ENCODE measurements at places on chromosomes 2 and 18. TPM values are rescaled to one million over a fixed set of nuclear protein-coding genes. Genes with fewer than 3 reads are reported as not detected.

SLC11A1 gene
- 0.05 TPM for total RNA-seq

RFX8 gene
- total RNA-seq = 1.2 TPM

POTEI gene
- not detected for total RNA-seq

ALPI gene
- total RNA-seq = not detected

CD28 gene
- total RNA-seq = 133 TPM

SPATS2L gene
- total RNA-seq = 35.1 TPM

CRACDL gene
- total RNA-seq = 0.32 TPM

KRTCAP3 gene
- total RNA-seq = 3.5 TPM

RAB11FIP5 gene
- 12.1 TPM for total RNA-seq

XDH gene
- not detected for total RNA-seq

DSG1 gene
- total RNA-seq = not detected

GALR1 gene
- not detected for total RNA-seq

- no peak for DNase-seq
- no peaks in the 10 kb centered on the region for H3K36me3 ChIP-seq
- H3K27me3 ChIP-seq = no peaks in the 10 kb centered on the region
Measured at GRCh38 chr2:216652566-216652965, 19.3 kb downstream of the IGFBP2 start.

DNA sequence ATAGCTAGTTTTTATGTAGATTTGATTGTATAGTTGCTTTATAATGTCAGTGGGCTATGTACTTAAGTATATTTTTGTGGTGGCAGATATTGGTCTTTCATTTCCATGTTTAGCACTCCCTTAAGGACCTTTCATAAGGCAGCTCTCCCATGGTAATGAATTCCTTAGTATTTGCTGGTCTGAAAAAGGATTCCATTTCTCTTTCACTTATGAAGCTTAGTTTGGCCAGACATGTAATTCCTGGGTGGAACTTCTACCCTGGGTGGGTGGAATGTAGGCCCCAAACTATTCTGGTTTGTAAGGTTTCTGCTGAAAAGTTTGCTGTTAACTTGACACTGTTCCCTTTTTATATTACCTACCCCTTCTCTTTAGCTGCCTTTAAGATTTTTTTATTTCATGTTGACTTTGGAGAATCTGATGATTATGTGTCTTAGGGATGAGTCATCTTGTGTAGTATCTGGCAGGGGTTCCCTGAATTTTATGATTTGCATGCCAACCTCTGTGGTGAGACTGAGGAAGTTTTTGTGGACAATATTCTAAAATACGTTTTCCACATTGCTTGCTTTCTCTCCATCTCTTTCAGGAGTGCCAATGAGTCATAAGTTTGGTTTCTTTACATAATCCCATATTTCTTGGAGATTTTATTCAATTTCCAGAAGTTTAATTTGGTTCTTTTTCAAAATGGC, 65.4 kb upstream of the VRK2 start:
- no peak overlapping the region for H3K27ac ChIP-seq
- H3K4me1 ChIP-seq = no peaks in the 10 kb centered on the region
- DNase-seq = no peak
- no peak overlapping the region for H3K4me3 ChIP-seq
- H3K27me3 ChIP-seq = no peaks in the 10 kb centered on the region

GRCh38 chr2:19883971-19884720, 17.6 kb downstream of the TTC32 start:
- H3K36me3 ChIP-seq = peaks cover 2% of the 10 kb centered on the region
- no peak for DNase-seq
- H3K4me1 ChIP-seq = peaks cover 9% of the 10 kb centered on the region
- no peaks in the 10 kb centered on the region for H3K27me3 ChIP-seq
- no peak overlapping the region for H3K4me3 ChIP-seq
- no peak overlapping the region for H3K27ac ChIP-seq

DNA sequence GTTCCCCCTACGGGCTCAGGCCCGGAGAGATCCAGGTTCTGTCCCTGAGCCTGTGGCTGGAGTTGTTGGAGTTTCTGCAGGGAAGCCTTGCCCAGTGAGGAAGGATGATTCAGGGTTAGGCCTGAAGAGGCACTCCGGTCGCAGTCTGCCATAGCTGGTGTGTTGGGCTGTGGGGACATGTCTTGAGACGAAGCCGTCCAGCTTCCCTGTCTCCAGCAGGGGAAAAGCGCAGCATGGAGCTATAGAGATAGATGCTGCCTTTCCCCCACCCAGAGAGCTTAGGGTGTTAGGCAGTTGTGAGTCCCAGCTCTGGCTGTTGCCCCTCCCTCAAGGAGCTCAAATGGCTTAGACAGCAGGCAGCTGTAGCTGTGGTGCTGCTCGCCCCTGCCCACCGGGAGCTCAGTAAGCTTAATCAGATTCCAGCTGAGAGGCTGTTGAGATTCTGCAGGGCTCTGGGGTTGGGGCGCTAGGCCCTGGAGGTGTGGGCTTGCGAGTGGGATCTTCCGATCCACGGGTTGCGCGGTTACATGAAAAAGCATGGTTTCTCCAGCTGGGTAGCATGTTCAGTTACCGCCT, 103.9 kb downstream of the PMAIP1 start:
- H3K4me3 ChIP-seq = no peak overlapping the region
- no peak overlapping the region for H3K27ac ChIP-seq
- no peaks in the 10 kb centered on the region for H3K36me3 ChIP-seq
- H3K4me1 ChIP-seq = no peaks in the 10 kb centered on the region
- DNase-seq = no peak
- H3K27me3 ChIP-seq = peaks cover 14% of the 10 kb centered on the region

DNA sequence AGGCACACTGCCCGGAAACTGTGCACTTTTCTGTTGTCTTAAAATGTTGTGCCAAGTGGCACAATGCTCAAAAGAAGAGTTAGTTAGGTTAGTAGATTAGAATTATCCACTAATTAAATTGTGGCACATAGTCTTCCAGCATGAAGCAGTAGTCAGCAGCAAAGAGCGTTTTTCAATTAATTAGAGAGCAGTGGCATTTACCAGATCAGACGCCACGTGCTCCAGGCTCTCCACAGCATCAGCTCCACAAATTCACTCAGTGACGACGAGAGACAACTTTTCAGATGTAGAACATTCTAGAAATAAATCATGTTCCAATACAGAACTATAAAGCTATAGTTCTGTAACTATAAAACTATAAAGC, 16.4 kb upstream of the RTTN start:
- no peaks in the 10 kb centered on the region for H3K4me1 ChIP-seq
- no peak for DNase-seq
- H3K4me3 ChIP-seq = no peak overlapping the region
- H3K36me3 ChIP-seq = no peaks in the 10 kb centered on the region
- H3K27ac ChIP-seq = no peak overlapping the region

DNA sequence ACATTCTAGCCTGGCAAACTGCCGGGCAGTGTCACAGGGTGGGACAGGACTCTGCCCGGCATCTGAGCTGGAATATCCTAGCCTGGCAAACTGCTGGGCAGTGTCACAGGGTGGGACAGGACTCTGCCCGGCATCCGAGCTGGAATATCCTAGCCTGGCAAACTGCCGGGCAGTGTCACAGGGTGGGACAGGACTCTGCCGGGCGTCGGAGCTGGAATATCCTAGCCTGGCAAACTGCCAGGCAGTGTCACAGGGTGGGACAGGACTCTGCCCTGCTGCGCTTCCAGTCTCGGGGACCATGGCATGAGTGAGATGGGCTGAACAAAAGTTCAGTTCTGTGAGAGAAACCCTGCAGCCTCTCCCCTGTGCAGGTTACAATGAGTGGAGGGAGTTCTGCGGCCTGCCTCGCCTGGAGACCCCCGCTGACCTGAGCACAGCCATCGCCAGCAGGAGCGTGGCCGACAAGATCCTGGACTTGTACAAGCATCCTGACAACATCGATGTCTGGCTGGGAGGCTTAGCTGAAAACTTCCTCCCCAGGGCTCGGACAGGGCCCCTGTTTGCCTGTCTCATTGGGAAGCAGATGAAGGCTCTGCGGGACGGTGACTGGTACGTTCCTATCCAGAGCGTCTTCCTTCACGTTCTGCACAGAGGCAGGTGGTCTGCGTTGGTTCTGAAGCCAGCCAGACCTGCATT, 80.3 kb downstream of the TPO start:
- H3K36me3 ChIP-seq = no peaks in the 10 kb centered on the region
- H3K4me3 ChIP-seq = no peak overlapping the region
- no peak overlapping the region for H3K27ac ChIP-seq
- H3K4me1 ChIP-seq = no peaks in the 10 kb centered on the region

DNA sequence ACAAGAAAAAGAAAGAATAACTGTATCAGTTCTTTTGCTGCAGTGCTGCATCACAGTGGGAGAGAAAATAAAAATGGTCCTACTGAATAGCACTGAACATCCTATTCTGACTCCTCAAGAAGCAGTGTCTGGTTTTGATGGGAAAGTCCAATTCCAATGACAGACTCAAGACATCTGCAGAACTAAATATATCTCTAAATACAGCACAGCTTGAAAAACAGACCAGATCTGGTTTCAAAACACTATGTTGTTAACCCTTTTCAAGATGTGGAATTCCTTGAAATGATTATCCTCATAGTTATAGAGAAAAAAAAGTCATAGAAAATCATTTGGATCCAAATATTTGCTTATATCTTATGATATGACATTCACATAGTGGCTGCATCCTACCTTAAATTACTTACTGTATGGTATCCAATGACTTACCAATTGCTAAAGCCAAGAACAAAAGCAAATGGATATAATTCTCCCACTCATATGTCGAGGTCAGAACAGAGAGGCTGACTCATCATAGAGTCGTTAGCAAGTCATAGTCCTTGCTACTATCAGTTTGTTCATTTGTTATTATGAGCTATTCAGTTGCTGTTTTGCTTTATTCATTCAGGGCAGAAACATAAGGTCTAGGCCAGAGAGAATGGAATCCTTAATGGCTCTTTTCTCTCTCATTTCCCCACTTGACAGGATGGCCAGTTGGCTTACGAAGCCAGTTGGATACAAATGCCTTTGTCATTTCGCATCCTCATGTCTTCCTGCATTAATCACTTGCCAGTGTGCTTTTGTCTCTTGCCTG, 62.5 kb upstream of the ACVR2A start:
- no peaks in the 10 kb centered on the region for H3K36me3 ChIP-seq
- no peak overlapping the region for H3K4me3 ChIP-seq
- peaks cover 3% of the 10 kb centered on the region for H3K27me3 ChIP-seq
- H3K4me1 ChIP-seq = peaks cover 5% of the 10 kb centered on the region

GRCh38 chr2:169258045-169258601, 104.2 kb downstream of the LRP2 start:
- no peaks in the 10 kb centered on the region for H3K4me1 ChIP-seq
- DNase-seq = no peak
- H3K27ac ChIP-seq = no peak overlapping the region
- H3K4me3 ChIP-seq = no peak overlapping the region
- no peaks in the 10 kb centered on the region for H3K36me3 ChIP-seq

GRCh38 chr2:44450082-44450481, 88.3 kb downstream of the CAMKMT start:
- H3K27ac ChIP-seq = no peak overlapping the region
- H3K4me1 ChIP-seq = no peaks in the 10 kb centered on the region
- no peak for DNase-seq
- no peaks in the 10 kb centered on the region for H3K27me3 ChIP-seq

DNA sequence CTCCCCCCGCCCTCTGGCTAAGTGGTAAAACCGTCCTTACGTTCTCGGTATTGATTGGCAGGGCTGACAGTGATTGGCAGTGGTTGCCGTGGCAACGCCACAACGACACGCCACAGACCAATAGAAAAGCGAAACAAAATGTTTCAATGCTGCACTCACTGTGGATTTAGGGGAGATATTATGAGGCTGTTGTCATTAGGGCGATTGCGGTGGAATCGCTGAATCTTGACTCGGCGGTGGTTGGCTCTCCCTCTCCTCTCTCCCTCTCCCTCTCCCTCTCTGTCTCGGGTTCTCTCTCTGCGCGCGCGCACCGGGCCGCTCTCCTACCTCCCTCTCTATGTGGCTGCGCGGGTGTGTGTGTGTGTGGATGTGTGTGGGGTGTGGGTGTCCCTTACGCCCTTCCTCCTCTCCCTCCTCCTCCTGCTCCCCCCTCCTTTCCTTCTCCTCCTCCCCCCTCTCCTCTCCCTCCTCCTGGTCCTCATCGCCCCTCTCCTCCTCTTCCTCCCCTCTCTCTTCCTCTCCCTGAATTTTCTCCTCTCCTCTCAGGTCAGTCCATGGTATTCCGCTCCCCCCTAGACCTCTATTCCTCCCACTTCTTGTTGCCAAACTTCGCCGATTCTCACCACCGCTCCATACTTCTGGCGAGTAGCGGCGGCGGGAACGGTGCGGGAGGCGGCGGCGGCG, at the start of gene SIX3:
Gene SIX3 (plus strand): TSS at position 152 of the 684 bp plus-strand sequence. CDS start 403 bp downstream, at position 555.
- peaks cover 19% of the 10 kb centered on the region for H3K4me1 ChIP-seq
- H3K4me3 ChIP-seq = peak within 1 kb of the TSS; percentile 73
- peaks cover 68% of the 10 kb centered on the region for H3K27me3 ChIP-seq
- peak within 1 kb of the TSS; percentile 52 for H3K27ac ChIP-seq
- peaks cover 3% of the 10 kb centered on the region for H3K36me3 ChIP-seq

DNA sequence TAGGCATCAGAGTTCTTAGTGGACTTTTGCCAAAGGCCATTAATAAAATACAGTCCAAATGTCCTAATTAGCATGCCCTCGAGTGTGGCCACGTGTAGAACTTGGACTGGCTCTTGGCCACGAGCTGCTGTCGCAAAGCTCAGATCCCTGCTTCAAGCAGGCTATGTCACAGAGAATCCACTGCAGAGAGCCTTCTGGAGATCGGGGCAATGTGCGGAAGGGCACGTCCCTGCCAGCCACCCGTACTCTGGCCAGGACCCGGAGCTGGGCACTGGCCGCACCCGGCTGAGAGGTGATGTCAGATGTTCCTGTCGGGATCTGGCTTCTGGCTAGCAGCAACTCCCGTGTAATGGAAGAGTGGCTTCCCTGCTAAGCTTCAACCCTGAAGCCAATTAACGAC, 432.7 kb upstream of the ID2 start:
- H3K4me3 ChIP-seq = no peak overlapping the region
- no peak overlapping the region for H3K27ac ChIP-seq
- no peak for DNase-seq

DNA sequence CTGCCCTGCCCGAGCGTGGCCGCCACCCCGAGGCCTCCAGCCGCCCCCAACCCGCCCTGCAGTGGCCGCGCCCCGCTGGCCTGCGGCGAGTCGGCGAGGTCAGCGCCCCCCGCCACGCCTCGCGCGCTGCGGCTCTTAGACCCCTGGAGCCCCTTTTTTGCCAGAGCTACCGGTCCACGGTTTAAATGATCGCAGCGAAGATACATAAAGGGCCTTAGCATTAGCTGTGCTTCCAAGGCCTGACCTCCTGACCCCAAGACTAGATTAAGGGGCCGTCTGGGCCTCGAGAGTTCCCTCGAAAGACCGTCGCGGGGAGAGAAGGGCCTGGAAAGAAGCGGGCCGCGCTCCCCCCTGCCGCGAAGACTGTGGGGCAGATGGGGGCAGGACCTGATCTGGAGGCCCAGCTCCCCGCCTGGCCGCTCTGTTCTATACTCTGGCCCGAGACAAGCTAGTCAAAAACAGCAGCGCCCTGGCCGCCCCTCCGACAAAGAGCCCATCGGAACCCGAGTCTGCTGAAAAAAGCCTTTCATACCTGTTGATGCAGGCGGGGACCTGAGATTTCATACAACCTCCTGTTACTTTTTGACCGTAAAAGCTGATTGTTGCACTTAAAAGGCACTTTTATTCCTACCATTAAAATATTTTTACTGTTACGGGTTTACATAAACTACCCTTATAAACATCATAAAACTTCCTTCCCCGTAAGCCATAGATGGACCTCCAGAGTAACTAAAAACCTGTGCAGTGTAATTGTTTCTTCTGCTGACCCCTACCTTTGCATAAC, 68.7 kb upstream of the PSMD14 start:
- DNase-seq = no peak
- H3K4me3 ChIP-seq = peak overlapping the region; percentile 49
- peaks cover 12% of the 10 kb centered on the region for H3K36me3 ChIP-seq
- H3K27me3 ChIP-seq = no peaks in the 10 kb centered on the region
- peaks cover 66% of the 10 kb centered on the region for H3K4me1 ChIP-seq
- H3K27ac ChIP-seq = no peak overlapping the region

Measured in activated T-helper 1 cell treated with anti-CD3 and anti-CD28 coated beads, Interleukin-12 subunit alpha, Interleukin-12 subunit beta, Interleukin-2, Interleukin-4 antibody, amounts not matched to agents 30 ng/mL and 10 ng/mL and 1 ng/mL, durations not matched to agents 14 hours and 24 hours and 36 hours (primary cell).